ENCODE measurements at places on chromosomes 11 and 22. TPM values are rescaled to one million over a fixed set of nuclear protein-coding genes. Genes with fewer than 3 reads are reported as not detected.

Gene KRTAP5-11
- not detected for total RNA-seq

Gene PKDREJ
- not detected for total RNA-seq

GRCh38 chr11:110614031-110614430, 98.2 kb downstream of the ARHGAP20 start:
- no peaks in the 10 kb centered on the region for H3K27me3 ChIP-seq
- no peaks in the 10 kb centered on the region for H3K4me1 ChIP-seq
- no peak overlapping the region for H3K27ac ChIP-seq
- no peaks in the 10 kb centered on the region for H3K36me3 ChIP-seq
- no peak for DNase-seq

DNA sequence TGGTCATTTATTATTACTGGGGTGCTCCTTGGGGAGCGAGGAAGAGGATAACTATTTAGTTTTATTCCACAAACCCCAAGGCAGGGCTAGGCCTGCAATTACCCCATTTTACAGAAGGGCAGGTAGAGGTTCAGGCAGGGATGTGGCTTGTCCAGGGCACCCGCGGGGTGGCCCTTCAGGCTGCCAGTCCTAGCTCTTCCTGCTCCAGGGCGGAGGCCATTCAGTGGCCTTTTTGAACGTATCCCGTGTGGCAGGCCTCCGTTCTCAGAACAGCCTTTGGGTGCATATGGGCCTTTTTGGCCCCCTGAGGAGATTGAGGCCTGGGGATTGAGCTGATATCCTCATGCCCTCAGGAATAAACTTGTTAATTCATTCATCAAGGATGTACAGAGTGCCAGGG, 66.2 kb downstream of the MPPED1 start:
- no peak for DNase-seq
- no peak overlapping the region for H3K4me3 ChIP-seq
- no peaks in the 10 kb centered on the region for H3K36me3 ChIP-seq
- H3K4me1 ChIP-seq, result peaks cover 28% of the 10 kb centered on the region
- H3K27me3 ChIP-seq, result no peaks in the 10 kb centered on the region
- H3K27ac ChIP-seq, result no peak overlapping the region

- no peak overlapping the region for H3K4me3 ChIP-seq
- no peak for DNase-seq
- no peaks in the 10 kb centered on the region for H3K4me1 ChIP-seq
- no peaks in the 10 kb centered on the region for H3K36me3 ChIP-seq
These were observed 121.4 kb upstream of the CARD18 start for GRCh38 chr11:105260976-105261375.

DNA sequence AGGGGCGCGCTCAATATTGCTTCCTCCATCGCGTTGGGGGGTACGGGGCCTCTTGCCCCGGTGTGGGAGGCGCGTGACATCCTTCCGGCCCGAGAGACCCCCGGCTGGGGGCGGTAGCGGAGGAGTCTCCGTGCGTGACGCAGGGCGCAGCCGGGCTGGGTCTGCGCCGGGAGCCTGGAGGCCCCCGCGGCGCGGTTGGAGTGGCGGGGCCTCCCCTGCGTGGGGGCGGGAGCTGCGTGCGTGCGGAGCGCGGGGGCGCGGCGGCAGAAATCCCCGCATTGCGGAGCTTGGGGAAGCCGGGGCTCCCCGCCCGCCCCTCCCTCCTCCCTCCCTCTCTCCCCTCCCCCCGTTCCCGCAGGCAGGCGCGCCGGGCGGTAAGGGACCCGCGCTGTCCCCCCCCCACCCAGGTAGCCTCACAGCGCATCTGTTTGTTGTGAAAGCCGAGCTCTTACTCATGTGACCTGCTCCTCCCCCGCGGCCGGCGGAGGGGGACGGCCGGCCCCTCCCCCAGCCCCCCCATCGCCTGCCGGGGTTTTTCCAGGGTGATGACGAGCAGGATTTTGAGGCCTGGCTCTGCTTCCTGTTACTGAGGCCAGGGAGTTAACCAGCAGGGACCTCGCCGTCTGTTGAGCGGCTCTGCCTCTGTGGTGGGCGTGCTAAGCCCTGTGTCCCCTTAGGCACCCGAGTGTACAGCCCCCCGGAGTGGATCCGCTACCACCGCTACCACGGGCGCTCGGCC, 1.6 kb downstream of the PIM3 start:
- peak; percentile 79 for DNase-seq

- H3K27ac ChIP-seq, result peak overlapping the region; percentile 19
- no peaks in the 10 kb centered on the region for H3K36me3 ChIP-seq
- H3K27me3 ChIP-seq, result peaks cover 14% of the 10 kb centered on the region
These were observed 37.7 kb upstream of the CREB3L1 start for GRCh38 chr11:46239801-46240061.

Gene PRR14L
- 63.8 TPM for total RNA-seq

DNA sequence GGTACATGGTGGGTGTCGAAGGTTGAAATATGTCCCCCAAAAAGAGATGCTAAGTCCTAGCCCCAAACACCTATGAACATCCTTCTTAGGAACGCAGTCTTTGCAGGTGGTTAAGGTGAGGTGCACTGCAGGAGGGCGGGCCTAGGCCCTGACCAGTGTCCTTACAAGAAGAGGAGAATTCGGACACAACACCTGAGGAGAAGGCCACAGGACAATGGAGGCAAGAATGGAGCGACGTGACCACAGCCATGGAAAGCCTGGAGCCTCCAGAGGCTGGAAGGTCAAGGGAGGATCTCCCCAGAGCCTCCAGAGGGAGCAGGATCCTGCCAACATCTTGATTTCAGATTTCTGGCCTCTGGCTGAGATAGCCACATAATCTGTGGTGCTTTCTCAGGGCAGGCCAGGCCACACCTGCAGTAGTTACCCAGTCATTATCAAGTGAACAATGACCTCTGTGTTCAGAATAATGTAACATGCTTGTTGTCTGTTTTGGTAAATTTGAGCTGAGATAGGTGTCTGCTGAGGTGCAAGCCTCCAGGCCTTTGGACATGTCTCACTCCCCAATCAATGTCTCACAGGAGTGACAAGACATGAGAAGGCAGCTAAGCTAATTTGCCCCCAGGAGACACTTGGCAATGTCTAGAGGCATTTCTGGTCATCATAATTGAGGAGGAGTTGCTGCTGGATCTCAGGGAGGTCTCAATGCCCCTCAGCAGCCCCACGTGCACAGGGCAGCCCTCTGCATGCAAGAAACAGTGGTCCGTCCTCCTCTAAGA, 498.9 kb downstream of the BRD1 start:
- peaks cover 9% of the 10 kb centered on the region for H3K27me3 ChIP-seq
- DNase-seq, result no peak
- peaks cover 8% of the 10 kb centered on the region for H3K36me3 ChIP-seq
- H3K4me3 ChIP-seq, result no peak overlapping the region
- no peak overlapping the region for H3K27ac ChIP-seq
- no peaks in the 10 kb centered on the region for H3K4me1 ChIP-seq

- no peak overlapping the region for H3K27ac ChIP-seq
- peaks cover 3% of the 10 kb centered on the region for H3K27me3 ChIP-seq
- no peaks in the 10 kb centered on the region for H3K36me3 ChIP-seq
- no peaks in the 10 kb centered on the region for H3K4me1 ChIP-seq
- no peak for DNase-seq
These were observed 93.2 kb downstream of the PHF21B start for GRCh38 chr22:44916281-44917231.

- H3K36me3 ChIP-seq, result peaks cover 4% of the 10 kb centered on the region
- peak overlapping the region; percentile 21 for H3K4me3 ChIP-seq
- peaks cover 15% of the 10 kb centered on the region for H3K4me1 ChIP-seq
- peaks cover 2% of the 10 kb centered on the region for H3K27me3 ChIP-seq
- DNase-seq, result no peak
These were observed 27.0 kb downstream of the ART5 start for GRCh38 chr11:3614742-3615171.

- DNase-seq, result no peak
- H3K4me1 ChIP-seq, result peaks cover 7% of the 10 kb centered on the region
- H3K36me3 ChIP-seq, result no peaks in the 10 kb centered on the region
- no peak overlapping the region for H3K4me3 ChIP-seq
- H3K27ac ChIP-seq, result no peak overlapping the region
These were observed 48.4 kb downstream of the GRAMD1B start for GRCh38 chr11:123478352-123478987.

- no peak within 1 kb of the TSS for H3K4me3 ChIP-seq
- H3K27ac ChIP-seq, result no peak within 1 kb of the TSS
- DNase-seq, result no peak
- H3K36me3 ChIP-seq, result no peaks in the 10 kb centered on the region
- no peaks in the 10 kb centered on the region for H3K4me1 ChIP-seq
- peaks cover 6% of the 10 kb centered on the region for H3K27me3 ChIP-seq
These were observed at the start of gene MMP13 for GRCh38 chr11:102955624-102956023. Gene MMP13, minus strand, starts transcription at chr11:102955732. Its CDS starts 27 bp downstream, at chr11:102955705.

- peaks cover 30% of the 10 kb centered on the region for H3K4me1 ChIP-seq
- no peaks in the 10 kb centered on the region for H3K36me3 ChIP-seq
These were observed 49.2 kb downstream of the RPL27A start for GRCh38 chr11:8731647-8732323.

Gene OR52E1
- total RNA-seq, result not detected

DNA sequence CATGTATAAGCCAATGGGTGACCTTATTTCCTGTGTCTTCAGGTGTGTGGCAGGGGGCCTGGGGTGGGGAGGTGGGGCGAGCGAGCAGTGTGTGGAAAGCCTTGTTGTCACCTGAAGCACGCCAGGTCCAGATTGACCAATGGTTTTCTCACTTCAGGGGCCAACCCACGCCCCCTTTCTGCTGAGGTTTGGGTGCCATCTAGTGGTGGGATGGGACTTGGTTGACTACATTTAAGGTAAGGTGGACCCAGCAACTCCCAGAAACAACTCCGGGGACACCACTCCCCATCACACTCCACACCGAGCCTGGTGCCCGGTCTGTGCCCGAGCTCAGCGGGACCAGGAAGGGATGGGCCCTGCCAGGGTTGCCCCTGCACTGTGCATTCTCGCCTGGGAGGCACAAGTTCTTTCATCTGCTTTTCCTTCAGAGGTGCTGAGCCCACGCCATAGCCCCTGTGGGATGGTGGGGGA, 40.0 kb downstream of the TPCN2 start:
- H3K4me1 ChIP-seq, result peaks cover 7% of the 10 kb centered on the region
- H3K36me3 ChIP-seq, result peaks cover 12% of the 10 kb centered on the region
- peak; percentile 38 for DNase-seq
- H3K27ac ChIP-seq, result peak overlapping the region; percentile 52
- no peak overlapping the region for H3K4me3 ChIP-seq

GRCh38 chr22:45329530-45329936, 19.8 kb downstream of the FAM118A start:
- no peak overlapping the region for H3K4me3 ChIP-seq
- peaks cover 76% of the 10 kb centered on the region for H3K36me3 ChIP-seq
- H3K27ac ChIP-seq, result no peak overlapping the region

DNA sequence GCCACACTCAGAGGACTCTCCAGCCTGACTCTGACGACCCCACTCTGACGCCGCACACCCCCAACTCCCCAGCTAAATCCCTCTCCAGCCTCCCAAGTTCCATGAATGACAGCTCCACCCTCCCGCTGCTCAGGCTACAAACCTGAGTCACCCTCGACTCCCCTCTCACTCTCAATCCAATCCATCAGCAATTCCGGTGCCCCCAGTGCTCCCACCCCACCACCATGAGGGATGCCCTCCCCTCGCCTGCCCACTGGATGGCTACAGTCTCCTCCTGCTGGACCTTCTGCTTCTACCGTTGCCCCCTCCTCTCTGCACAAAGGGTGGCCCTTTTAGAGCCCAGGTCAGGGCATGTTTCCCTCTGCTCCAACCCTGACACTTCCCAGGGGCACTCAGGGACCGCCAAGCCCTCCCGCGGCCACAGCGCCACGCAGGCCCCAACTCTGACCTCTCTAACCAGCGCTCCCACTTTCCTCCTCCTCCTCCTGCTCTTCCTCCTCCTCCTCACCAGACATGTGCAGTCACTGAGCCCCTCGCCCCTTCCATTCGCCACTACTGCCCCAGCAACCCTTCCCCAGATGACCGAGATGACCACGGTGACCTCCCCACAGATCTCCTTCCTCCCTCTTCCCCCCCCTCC, 69.5 kb upstream of the NUP50 start:
- no peak overlapping the region for H3K4me3 ChIP-seq
- no peak overlapping the region for H3K27ac ChIP-seq
- no peak for DNase-seq
- H3K27me3 ChIP-seq, result peaks cover 35% of the 10 kb centered on the region
- H3K36me3 ChIP-seq, result no peaks in the 10 kb centered on the region

DNA sequence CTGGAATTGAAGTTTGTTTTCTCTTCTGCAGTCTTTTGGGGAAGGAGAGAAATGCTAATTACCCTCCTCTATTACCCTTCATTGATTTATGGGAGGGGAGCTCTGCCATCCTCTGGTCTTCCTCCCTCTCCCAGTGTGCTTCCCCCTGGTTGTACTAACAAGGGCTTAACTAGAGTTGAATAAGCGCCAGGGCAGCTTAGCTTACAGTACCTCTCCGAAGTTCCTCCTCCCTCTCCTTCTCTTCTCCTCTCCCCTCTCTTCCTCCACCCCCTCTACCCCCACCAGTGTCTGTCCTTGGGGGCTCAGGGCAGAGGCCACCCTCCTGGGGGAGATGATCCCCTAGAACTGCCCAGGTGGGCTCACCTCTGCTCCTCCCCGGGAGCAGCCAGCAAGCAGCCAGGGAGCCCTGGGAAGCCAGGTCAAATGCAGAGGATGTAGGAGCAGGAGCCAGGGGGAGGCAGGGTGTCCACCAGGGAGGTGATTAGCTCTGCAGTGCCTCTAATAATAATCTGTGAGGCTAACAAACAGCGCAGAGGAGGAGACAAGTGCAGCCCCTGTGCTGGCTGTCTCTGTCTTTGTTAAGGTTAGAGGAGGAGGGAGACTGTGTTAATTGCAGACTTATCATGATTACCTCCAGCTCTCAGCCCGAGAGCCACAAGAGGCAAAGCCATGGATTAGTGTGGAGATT, 191.6 kb upstream of the CADM1 start:
- H3K27ac ChIP-seq, result no peak overlapping the region
- no peaks in the 10 kb centered on the region for H3K4me1 ChIP-seq
- H3K36me3 ChIP-seq, result no peaks in the 10 kb centered on the region
- H3K27me3 ChIP-seq, result peaks cover 8% of the 10 kb centered on the region
- H3K4me3 ChIP-seq, result no peak overlapping the region
- no peak for DNase-seq

Gene TEX12
- 0.44 TPM for total RNA-seq

Gene RCOR2
- total RNA-seq, result not detected

Gene RIMBP3B
- total RNA-seq, result 0.80 TPM

Gene FLRT1
- total RNA-seq, result not detected

- DNase-seq, result no peak
- no peak overlapping the region for H3K27ac ChIP-seq
- no peaks in the 10 kb centered on the region for H3K36me3 ChIP-seq
- peaks cover 7% of the 10 kb centered on the region for H3K4me1 ChIP-seq
- no peaks in the 10 kb centered on the region for H3K27me3 ChIP-seq
These were observed 214.2 kb upstream of the ZBED5 start for GRCh38 chr11:11072067-11072466.

DNA sequence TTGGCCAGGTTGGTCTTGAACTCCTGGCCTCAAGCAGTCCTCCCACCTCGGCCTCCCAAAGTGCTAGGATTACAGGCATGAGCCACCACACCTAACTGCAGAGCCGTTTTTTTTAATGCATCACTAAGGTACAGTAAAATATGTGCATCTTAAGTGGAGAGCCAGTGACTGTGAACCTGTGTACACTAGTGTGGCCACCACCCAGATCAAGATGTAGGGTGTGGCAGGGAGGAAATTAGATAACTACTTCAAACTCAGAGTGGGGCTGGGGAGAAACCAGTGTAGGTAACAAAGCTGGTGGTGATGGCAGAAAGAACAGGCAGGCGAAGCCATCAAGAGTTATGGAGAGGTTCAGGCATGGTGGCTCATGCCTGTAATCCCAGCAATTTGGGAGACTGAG, 14.4 kb downstream of the SNAP29 start:
- no peaks in the 10 kb centered on the region for H3K4me1 ChIP-seq
- H3K27ac ChIP-seq, result no peak overlapping the region
- H3K4me3 ChIP-seq, result no peak overlapping the region
- H3K36me3 ChIP-seq, result peaks cover 5% of the 10 kb centered on the region
- H3K27me3 ChIP-seq, result no peaks in the 10 kb centered on the region
- DNase-seq, result no peak

Gene OR52H1
- not detected for total RNA-seq

Data from naive thymus-derived CD8-positive, alpha-beta T cell (primary cell).